ENCODE measurements at places on chromosomes 12 and 14.

- no peak for DNase-seq
These were observed 348.8 kb downstream of the PDZRN4 start for GRCh38 chr12:41536813-41537490.

DNA sequence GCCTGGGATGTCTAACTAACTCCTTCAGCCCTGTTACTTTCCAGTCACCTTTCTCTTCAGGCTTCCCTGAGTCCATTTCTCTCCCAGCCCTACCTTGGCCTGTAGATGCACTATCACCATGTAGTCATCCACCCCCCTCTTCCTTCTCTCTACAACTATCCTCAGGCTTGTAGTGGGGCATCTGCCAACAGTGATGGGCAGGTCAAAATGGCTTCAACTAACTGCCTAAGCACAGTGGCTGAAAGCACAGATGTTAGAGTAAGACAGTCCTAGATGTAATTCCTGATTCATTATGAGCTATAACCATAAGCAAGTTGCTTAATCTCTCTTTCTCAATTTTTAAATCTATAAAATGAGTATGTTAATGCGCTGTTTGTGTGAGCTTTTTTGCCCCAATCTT lies 133.6 kb upstream of the NAV3 start:
- no peak for DNase-seq

DNA sequence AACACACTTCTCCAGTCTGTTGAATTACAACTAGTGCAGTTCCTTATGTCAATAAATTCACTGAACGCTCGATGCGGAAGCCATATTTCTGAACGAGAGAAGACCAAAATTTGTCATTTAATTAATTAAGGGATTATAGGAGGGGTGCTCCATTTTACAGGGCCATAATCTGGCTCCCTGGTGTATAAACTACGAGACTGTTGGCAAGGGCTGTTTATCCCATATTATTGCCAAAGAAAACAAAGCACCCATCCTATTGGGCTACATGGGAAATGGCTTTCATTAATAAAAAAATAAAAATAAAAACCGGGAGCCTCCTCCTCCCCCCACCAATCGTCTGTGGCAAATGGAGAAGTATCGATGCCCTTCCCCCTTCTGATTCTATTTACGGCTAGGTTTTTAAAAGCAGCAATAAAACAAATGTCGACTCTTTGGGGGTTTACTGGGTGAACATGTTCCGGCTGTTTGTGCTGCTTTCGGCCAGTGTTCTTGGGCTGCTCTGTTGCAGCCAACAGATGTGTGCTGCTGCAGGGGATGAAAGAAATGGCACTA lies 24.8 kb downstream of the ATF7 start:
- peak; percentile 62 for DNase-seq

- no peak for DNase-seq
These were observed 66.6 kb downstream of the LLPH start for GRCh38 chr12:66063916-66064315.

- DNase-seq = no peak
These were observed 1.0 kb downstream of the RTL1 start for GRCh38 chr14:100902295-100903133.

Measured in Ammon's horn (tissue), 1 donor.